ENCODE measurements at places on chromosomes 5 and 9.

DNA sequence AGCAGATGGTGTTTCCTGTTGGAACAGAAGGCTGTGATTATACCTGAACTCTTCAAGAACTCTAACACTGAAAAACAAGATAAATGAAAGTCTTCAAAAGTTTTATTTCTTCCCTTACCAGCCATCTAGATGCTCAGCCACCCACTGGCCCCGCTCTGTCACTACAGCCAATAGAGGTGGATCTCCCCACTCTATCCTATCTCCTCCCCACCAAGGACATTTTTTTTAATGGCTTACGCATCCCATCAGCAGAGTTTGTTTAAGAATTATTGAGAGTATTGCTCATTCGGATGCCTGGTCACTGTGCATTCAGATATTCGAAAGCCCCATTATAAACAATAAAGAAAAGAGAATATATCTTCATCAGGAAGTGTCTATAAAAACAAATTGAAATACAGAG lies 159.4 kb downstream of the RASEF start:
- no peak for DNase-seq

- DNase-seq = no peak
These were observed 215.1 kb downstream of the C9orf50 start for GRCh38 chr9:129405827-129406213.

GRCh38 chr5:112895682-112896081 lies 26.3 kb downstream of the REEP5 start:
- DNase-seq = no peak

DNA sequence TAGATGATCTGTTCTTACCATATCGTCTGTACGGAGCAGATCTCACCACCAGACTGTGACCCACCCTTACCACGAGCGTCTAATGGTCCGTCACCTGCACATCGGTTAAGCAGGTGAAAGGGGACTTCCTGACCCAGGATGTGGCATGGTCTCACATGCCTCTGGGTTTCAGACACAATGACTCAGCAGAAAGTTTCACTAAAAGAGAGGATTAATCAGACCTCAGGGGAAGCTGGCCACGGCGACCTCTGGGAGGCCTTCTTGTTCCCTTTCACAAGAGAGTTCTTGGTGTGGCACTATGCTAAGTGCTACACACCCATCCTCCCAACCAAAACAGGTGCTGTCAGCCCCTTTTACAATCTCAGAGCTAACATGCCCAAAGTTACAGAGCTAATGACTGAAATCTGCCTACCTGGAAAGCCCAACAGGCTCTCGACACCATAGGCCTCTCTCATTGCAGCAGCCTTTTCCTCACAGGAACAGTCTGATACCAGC lies 41.6 kb downstream of the ADAMTS12 start:
- peak; percentile 9 for DNase-seq

DNA sequence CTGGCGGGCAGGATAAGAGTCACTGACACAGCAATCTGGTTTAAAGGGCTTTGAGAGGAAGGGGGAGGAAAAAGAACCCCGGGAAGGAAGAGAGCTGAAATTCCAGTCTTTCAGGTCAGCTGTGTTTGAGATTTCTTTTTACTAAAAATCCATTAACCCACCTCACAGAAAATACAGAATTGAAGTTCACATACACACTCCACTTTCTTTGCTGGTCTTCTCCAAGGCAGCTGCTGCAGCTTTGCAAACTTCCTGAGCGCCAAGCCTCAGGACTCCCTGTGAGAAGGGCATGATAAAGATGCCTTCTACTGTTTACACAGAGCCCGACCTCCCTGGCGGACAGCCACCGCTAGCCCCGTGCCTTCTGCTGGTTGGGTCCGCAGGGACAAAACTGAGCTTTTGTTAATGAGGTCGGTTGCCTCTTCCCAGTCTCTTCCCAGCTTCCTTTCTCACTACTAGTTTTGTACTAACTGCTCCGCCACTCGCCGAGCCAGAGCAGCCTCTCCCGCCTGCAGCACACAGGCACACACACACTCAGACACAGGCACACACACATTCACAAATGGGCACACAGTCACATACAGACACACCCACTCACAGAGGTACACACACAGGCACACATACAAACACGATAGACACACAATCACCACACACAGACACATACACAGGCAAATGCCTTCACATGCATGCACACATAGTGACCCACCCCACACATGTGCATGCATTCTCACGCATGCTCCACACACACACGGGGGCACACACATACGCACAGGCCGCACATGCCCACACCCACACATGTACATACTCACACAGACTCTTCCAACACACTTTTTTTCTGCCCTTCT lies at the start of gene FREM1:
Gene FREM1, minus strand, starts transcription at position 468 of the 845 bp plus-strand sequence. CDS start 41,451 bp downstream, outside the sequence.
- no peak for DNase-seq

- no peak for DNase-seq
These were observed 56.1 kb downstream of the GRIA1 start for GRCh38 chr5:153546566-153546965.

DNA sequence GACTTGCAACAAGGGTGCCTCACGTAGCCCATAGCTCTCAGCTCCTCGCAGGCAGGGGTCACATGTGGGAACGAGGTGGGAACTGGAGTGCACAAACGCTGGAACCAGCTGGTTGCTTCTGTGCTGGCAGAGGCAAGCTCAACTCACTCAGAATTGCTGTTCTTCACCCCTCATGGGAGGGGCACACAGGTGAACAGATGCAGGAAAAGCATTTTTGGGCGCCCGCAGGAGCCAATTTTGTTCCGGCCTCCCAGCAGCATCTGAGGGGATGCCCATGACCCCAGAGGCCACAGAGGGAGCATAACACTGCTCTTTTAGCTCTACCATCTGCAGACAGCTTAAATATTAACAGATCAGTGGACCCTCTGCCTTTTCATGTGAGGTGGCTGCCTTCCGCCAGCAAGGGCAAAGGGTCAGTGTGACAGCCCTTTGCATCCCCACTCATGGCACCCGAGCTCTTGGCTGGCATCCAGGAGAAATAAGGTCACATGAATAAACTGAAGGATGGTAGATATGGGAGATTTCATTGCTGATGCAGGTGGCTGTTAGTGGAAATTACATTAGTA lies 196.2 kb downstream of the SLCO4C1 start:
- no peak for DNase-seq

- no peak for DNase-seq
These were observed 225.7 kb downstream of the DCP2 start for GRCh38 chr5:113202287-113202686.

- no peak for DNase-seq
These were observed 51.3 kb downstream of the SLC22A5 start for GRCh38 chr5:132420706-132421272.

GRCh38 chr9:26296910-26297572 lies 595.6 kb downstream of the CAAP1 start:
- no peak for DNase-seq

DNA sequence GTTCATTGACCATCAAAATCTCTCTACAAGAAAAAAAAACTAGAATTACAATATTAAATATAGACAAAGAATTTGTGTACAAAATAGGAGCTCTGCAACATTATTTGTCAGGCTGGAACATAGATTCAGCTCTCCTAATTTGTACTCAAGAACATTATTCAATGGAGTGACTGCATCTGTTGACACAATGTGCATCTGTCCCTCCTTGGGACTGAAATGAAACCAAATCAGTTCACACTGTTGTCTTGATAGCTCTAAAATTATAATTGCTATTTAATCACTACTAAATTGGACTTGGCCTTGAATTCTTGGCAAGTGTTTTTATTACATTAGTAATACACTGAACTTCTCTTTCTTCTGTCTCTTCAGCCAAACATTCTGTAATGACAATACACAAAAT lies 47.7 kb downstream of the FTMT start:
- no peak for DNase-seq

GRCh38 chr5:165325221-165325620 lies 1819.8 kb downstream of the MAT2B start:
- no peak for DNase-seq

GRCh38 chr9:5850724-5851122 lies 17.8 kb upstream of the ERMP1 start:
- DNase-seq = no peak

DNA sequence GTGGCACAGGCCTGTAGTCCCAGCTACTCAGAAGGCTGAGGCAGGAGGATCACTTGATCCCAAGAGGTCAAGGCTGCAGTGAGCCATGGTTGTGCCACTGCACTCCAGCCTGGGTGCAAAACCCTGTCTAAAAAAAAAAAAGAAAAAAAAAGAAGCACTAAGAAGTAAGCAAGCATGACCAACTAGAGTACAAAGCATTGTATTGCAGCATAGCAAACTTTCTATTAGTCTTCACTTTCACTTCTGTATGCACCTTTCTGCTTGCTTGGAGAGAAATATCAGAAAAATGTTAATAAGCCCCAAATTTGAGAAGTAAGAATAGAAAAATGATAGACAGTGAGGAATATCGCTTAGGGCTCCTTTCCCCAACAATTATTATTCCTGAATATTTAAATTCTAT lies 497.7 kb upstream of the WWC1 start:
- no peak for DNase-seq

GRCh38 chr5:150616506-150616905 lies 24.0 kb upstream of the SYNPO start:
- no peak for DNase-seq

DNA sequence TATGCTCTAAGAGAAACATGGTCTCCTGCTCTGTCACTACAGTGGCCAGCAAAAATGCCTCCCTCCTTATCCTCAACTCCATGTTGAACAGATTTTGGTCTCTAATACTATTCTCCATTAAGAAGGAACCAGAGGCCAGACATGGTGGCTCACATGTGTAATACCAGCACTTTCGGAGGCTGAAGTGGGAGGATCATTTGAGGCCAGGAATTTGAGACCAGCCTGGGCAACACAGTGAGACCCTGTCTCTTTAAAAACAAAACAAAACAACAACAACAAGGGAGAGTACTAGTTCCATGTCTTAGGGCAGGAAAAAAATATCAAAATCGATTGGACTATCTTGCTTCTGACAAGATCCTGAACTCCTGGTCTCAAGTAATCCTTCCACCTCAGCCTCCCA lies 14.6 kb downstream of the INIP start:
- no peak for DNase-seq

GRCh38 chr9:109652971-109653370 lies 127.0 kb upstream of the PALM2AKAP2 start:
- DNase-seq = no peak

- no peak for DNase-seq
These were observed 724.9 kb upstream of the EDIL3 start for GRCh38 chr5:85109616-85110015.

- DNase-seq = no peak
These were observed 87.4 kb upstream of the CD180 start for GRCh38 chr5:67283988-67284487.

DNA sequence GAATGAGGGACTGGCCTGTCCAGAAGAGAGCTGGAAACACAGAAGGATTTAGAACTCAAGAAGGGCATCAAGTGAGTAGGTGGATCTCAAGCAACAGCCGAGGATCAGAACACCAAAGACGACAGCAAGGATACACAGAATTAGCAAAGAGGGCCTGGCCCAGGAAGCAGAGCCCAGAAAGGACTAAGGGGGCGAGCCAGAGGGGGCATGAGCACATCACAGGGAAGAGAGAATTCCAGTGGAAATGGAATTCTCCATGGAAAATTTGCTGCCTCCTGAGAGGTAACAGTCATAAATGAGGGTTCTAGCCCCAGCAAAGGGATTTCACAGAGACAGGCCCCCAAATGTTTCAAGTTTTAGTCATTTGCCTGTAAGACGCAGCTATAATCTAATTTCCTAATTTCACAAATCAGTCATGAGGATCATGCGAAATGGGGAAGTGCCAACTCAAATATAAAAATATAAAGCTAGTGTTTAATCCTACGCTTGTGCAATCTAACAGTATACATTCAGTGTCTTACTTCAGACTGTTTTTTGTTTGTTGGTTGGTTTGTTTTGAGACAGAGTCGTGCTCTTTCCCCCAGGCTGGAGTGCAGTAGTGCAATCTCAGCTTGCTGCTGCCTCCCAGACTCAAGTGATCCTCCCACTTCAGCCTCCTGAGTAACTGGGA lies 46.7 kb downstream of the FNBP1 start:
- DNase-seq = no peak

GRCh38 chr5:16600397-16600796 lies 16.4 kb downstream of the RETREG1 start:
- no peak for DNase-seq

- no peak for DNase-seq
These were observed 11.5 kb upstream of the SLC31A2 start for GRCh38 chr9:113139225-113139829.

- DNase-seq = no peak
These were observed 41.3 kb upstream of the LPCAT1 start for GRCh38 chr5:1564824-1565736.

GRCh38 chr5:6819521-6819920 lies 106.3 kb downstream of the TENT4A start:
- no peak for DNase-seq

- DNase-seq = no peak
These were observed 1.4 kb downstream of the PIK3R1 start for GRCh38 chr5:68217047-68217355.

- DNase-seq = no peak
These were observed 109.7 kb downstream of the TSSK1B start for GRCh38 chr5:113325054-113325453.

DNA sequence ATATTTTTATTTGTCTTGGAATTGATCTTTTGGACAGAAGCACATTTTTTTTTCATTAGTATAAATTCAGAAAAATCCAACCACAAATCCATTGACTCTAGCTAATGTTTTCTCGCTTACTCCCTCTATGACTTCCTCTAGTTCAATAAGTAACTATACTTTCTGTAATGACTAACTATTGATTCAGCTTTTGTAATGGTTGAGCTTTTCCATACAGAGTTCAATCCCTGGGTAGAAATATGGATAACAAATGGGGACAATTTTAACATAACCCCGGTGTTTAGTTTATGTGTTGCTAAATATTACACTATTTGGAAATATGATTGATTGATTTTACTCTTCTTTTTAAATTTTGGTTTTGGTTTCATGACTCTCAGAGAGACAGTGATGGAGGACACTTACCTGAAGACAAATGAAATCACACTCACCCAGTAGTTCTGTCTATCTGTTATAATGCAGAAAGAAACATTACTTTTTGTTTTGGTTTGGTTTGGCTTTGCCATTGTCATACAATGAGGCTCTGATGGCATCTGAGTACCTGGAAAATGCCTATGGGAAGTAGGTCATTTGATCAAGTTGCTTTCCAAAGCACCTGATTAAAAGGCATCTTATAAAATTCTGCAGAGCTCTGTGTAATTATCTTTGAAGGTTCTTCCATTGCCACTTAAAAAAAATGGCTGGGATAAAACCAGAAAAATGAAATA lies 309.7 kb upstream of the MPDZ start:
- DNase-seq = no peak

GRCh38 chr9:99660191-99660636 lies 161.5 kb upstream of the NR4A3 start:
- no peak for DNase-seq

DNA sequence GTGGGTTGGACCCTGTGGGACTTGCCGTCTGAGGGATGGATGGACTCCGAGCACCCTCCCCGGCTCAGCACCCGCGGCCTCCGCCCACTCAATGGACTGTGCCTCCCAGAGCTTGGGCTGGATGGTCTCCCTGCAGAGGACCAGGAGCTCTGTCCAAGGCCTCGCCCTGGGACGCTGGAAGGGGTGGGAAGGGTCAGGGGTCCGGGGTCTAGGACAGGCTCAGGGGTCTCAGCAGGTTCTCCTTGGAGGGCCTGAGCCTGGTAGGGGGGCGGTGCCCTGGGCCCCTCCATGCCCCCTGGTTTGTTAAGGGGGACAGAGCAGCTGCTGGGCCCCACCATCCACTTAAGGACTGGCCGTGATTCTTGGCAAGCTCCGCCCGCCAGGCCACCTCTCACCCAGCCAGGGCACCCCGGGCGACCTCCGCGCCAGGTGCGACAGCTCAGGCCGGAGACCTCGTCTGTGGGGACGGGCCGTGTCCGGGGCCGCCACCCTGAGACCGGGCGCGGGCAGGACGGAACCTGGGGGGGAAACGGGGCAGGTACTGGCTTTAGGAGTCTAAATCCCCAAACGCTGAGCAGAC lies 29.2 kb downstream of the EXOC3 start:
- DNase-seq = no peak

Data from stimulated activated CD4-positive, alpha-beta T cell treated with anti-CD3 and anti-CD28 coated beads, TNF-alpha, amount 100 ng/mL, for 24 hours (primary cell).